SK-MEL-5 (cell line): ENCODE measurements at places on chromosomes 7 and 10. TPM values are rescaled to one million over a fixed set of nuclear protein-coding genes. Genes with fewer than 3 reads are reported as not detected.

The SPDYE9 gene
- total RNA-seq: not detected in 2 replicates

The LIPM gene
- total RNA-seq: not detected in 2 replicates

The ASB4 gene
- 156 and 173 TPM in 2 replicates for total RNA-seq

The FAM221A gene
- 0.50 and 0.51 TPM in 2 replicates for total RNA-seq

The SGMS1 gene
- 5.8 and 8.3 TPM in 2 replicates for total RNA-seq

The SFTPA1 gene
- not detected in 2 replicates for total RNA-seq

The MSMB gene
- not detected in 2 replicates for total RNA-seq

The NEUROG3 gene
- total RNA-seq: not detected in 2 replicates

The AKR1D1 gene
- 0.13 TPM in 1 of 2 replicates, not detected in the other for total RNA-seq

The FBXL13 gene
- 3.2 and 3.4 TPM in 2 replicates for total RNA-seq

The HYAL4 gene
- not detected in 2 replicates for total RNA-seq

The MYO1G gene
- total RNA-seq: 0.03 and 0.26 TPM in 2 replicates

The IGF2BP3 gene
- total RNA-seq: 69.0 and 85.6 TPM in 2 replicates

The WDR86 gene
- not detected in 2 replicates for total RNA-seq
